ENCODE measurements at places on chromosomes 1 and 21. TPM values are rescaled to one million over a fixed set of nuclear protein-coding genes. Genes with fewer than 3 reads are reported as not detected.

DNA sequence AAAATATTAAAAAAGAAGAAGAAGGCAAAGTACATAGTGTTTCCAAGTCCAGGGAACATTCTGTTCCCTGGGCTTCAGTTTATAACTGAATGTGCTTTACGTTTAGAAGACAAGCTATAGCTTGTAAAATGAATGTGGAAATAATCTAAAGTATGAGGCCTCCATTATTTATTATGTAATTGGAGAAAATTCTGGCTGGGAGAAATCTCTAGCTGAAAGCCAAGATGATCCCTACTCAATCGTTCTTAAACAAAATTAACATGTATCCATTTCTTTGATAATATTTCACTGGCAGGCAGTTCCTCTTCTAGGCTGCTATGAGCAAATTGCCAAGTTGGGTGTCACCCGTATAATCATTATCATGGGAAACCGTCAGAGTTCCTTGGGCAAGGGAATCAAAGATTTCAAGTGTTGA lies 52.2 kb upstream of the ETS2 start:
- no peak for DNase-seq

C8B gene
- not detected for total RNA-seq

DNA sequence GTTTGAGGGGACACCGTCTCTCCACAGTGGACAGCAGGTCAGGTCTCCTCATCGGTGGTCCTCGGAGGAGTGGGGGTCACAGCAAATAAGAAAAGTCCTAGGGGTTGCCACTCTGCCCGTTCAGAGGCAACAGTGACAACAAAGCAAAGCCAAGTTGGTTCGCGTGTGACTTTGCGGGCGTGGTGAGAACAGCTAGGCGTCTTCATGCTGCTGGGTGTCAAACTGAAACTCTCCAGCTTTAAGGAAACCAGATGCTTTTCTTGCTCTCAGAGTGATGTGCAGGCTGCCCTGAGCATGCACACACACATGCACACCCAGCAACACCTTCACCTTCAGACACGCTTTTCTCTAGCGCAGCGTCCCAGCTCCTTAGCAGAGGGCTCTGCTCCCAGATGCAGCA lies 70.1 kb upstream of the ARHGEF16 start:
- DNase-seq: no peak

DNA sequence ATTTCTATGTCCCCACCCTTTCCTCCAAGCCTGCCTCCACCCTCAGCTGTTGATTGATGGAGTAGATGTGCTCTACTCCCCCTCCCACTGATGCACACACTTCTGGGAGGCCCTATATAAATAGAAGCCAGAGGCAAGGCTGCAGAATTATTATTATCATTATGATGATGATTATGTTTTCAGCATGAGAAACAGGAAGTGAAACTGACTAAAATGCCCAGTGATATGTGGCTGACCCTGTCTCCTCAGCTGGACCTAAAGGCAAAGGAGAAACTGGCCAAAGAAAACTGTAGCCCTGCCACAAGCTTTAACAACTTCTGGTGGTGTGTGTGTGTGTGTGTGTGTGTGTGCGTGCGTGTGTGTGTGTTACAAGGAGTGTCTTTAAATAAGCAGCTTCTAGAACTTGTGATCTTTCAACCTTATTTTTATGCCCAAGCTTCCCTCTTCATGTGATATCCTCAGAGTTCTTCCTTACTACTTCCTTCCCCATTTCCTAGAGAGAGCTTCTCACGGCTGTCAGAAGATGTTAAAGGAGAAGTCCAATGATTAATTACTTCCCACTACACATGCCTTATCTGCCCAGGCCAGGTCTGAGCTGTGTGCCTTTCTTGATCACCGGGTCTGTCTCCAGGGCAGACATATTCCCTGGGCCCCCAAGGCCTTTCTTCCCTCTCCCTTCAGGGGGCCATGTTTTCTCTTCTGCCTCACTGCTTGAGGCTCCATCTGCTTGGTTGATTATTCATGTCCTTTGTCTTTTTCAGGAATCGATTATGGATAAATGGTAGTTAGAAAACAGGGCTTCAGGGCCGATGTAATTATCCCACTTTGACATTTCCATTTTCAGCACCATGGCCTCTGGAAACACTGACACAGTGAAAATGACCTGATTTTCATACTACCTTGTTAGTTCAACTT lies 11.6 kb upstream of the MAPKAPK2 start:
- no peak for DNase-seq

- no peak for DNase-seq
Measured at GRCh38 chr1:28534671-28535070, 18.2 kb upstream of the TRNAU1AP start.

GMEB1 gene
- 6.9 TPM for total RNA-seq

DNA sequence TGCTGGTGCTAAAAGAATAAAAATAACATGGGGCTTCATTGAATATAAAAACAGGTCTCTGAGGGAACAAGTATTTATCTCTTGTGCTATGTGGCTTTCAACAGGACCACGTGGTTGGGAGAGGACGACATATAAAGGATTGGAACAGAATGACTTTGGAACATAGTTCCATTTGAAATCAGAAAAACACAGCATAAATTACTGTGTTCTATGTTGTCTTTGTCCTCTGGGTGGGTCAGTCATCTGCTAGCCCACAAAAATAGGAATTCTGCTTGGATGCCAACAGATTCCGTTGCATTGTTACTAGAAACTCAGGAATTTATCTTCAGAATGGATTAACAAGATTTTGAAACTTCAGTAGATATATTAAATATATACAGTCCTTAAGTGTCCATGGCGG lies 5.9 kb downstream of the CEP85 start:
- no peak for DNase-seq

GRCh38 chr1:33516891-33517567 lies 44.6 kb downstream of the ZSCAN20 start:
- DNase-seq: peak; percentile 50

Data from right cardiac atrium (tissue), 5 donors.